Smooth muscle cell of bladder (primary cell): ENCODE measurements at places on chromosomes 6 and 20. TPM values are rescaled to one million over a fixed set of nuclear protein-coding genes. Genes with fewer than 3 reads are reported as not detected.

Gene CYP39A1
- 14.7 and 22.6 TPM in 2 replicates for total RNA-seq

Gene CCN6
- total RNA-seq, result not detected in 2 replicates

Gene KCNG1
- total RNA-seq, result 11.8 and 16.7 TPM in 2 replicates

Gene ECT2L
- under 0.01 TPM in 1 of 2 replicates, not detected in the other for total RNA-seq

Gene DCDC2
- total RNA-seq, result 0.09 and 0.14 TPM in 2 replicates

Gene RAET1L
- total RNA-seq, result not detected in 2 replicates

Gene TBC1D32
- total RNA-seq, result 10.0 and 12.1 TPM in 2 replicates

Gene C20orf204
- total RNA-seq, result 0.57 and 0.92 TPM in 2 replicates

Gene IRF4
- total RNA-seq, result 0.14 and 0.65 TPM in 2 replicates

Gene CNBD2
- 1.6 and 1.7 TPM in 2 replicates for total RNA-seq

Gene DLK2
- total RNA-seq, result 0.28 and 0.37 TPM in 2 replicates

Gene ATP6V1G2
- total RNA-seq, result 4.8 and 5.0 TPM in 2 replicates

Gene C4B
- 5.5 and 9.3 TPM in 2 replicates for total RNA-seq

Gene MTRF1L
- total RNA-seq, result 12.8 and 13.8 TPM in 2 replicates

Gene FOXF2
- 2.1 and 3.8 TPM in 2 replicates for total RNA-seq

Gene ANGPT4
- total RNA-seq, result not detected in 2 replicates

Gene SMLR1
- total RNA-seq, result not detected in 2 replicates
